Activated naive CD4-positive, alpha-beta T cell treated with anti-CD3 and anti-CD28 coated beads, Interleukin-2, amount 50 U/mL, for 16 hours (primary cell): ENCODE measurements at places on chromosomes 6 and 20.

- no peak for DNase-seq
Observed at GRCh38 chr6:23096876-23097275, 527.5 kb downstream of the HDGFL1 start.

DNA sequence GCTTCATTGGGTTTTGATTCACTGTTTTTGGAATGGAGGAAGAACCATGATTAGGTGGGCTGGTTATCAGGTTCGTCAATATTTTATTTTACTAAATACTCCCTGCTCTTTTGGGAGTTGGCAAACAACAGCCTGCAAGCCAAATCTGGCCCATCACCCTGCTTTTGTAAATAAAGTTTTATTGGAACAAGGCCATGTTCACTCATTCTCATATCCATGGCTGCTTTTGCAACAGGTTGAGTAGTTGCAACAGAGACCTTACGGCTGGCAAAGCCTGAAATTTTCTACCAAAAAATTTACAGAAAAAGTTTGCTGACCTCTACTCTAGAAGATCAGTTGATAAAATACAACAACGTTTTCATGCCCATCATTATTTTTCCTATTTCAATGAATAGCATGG, 45.1 kb downstream of the SYTL3 start:
- DNase-seq, result no peak

- DNase-seq, result no peak
Observed at GRCh38 chr6:36738108-36738507, 40.5 kb downstream of the RAB44 start.

DNA sequence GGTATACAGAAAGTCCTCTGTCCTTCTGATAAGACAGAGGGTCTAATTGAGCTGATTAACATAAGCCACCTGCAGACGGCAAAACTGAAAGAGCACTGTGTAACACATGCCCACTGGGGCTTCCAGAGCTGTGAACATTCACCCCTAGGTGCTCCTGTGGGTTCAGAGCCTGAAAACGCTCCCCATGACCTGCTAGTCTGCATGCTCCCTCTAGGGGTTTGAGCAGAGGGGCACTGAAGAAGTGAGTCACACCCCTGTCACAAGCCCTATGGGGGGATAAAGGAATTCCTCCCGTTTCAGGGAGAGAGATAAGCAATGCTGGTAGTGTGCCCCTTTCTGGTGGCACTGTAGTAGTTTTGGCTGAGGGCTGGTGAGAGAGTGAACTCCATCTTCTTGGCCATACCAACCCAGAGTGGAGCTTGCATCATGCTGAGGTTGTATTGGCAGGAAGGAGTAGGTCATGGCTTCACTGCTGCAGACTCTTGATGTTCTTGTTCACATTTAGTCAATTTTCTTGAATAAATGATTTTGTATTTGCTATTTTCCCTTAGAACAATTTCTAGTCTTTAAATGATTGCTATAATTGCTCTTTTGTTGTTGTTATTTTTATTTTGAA, 637.5 kb upstream of the MAN1A1 start:
- no peak for DNase-seq

DNA sequence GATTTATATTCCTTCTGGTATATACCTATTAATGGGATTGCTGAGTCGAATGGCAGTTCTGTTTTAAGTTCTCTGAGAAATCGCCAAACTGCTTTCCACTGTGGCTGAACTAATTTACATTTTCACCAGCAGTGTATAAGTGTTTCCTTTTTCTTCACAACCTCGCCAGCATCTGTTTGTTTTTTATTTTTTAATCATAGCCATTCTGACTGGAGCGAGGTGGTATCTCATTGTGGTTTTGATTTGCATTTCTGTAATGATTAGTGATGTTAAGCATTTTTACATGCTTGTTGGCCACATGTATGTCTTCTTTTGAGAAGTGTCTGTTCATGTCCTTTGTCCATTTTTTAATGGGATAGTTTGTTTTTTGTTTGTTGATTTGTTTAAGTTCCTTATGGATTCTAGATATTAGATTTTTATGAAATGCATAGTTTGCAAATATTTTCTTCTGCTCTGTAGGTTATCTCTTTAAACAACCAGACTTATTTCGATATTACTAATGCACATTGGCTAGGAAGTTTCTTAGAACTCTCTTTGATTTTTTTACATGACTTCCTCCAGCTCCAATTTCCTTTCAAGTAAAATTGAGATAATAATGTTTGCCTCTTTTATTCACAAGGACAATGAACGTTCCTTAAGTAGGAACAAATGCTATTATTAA, 12.2 kb upstream of the VNN1 start:
- DNase-seq, result no peak

- no peak for DNase-seq
Observed at GRCh38 chr20:32476684-32477593, 108.2 kb downstream of the NOL4L start.

- DNase-seq, result no peak
Observed at GRCh38 chr6:83872386-83873118, 13.1 kb downstream of the CYB5R4 start.

GRCh38 chr6:105250533-105250932, 70.7 kb upstream of the POPDC3 start:
- no peak for DNase-seq

- DNase-seq, result no peak
Observed at GRCh38 chr6:85824329-85824728, 181.6 kb upstream of the SYNCRIP start.

- no peak for DNase-seq
Observed at GRCh38 chr6:117167520-117168271, 97.7 kb upstream of the VGLL2 start.

- DNase-seq, result no peak
Observed at GRCh38 chr6:116933485-116933884, 56.4 kb downstream of the RFX6 start.
